WTC11 (cell line): ENCODE measurements at places on chromosomes 4 and X.

- DNase-seq: no peak
These were observed 13.9 kb downstream of the PPP2R2C start for GRCh38 chr4:6458528-6458927.

- DNase-seq: no peak
These were observed 3.6 kb upstream of the CENPE start for GRCh38 chr4:103201724-103202123.

GRCh38 chrX:148785256-148785655 is 284.8 kb downstream of the AFF2 start:
- no peak for DNase-seq

DNA sequence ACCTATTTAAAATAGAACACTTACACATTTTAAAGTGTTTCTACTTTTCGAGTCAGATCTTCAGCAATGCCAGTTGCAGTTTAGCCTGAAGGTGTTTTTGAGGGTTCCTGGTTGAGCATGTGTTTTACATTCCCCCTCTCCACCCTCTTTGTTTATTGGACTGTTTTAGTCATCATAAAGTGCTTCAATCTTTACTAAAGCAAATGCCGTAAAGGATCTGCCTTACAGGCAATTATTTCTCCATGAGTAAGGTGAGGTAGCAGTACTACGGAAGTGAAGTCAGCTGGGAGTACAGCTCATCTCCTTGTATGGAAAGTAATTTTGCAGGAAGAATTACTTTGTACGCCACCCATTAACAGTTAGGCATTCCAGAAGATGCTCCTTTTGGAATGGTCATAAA is 36.9 kb downstream of the PDLIM5 start:
- DNase-seq: no peak

DNA sequence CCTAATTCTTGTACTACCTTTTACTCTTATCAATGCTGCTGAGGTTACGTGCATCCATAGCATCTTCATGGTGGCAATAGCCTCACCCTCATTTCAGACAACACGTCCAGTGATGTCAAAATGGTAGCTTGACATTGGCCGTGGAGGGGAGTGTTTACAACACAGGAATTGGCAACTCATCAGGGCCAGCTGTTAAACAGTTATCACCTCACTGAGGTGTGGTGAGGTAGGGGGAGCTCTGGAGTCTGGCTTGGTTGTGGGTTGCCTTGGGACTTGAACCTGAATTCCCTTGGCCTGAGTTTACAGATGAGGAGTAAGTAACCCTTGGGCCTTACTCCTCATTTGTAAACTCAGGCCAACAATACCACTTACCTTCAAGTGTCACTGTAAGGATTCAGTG is 10.4 kb downstream of the SASH3 start:
- no peak for DNase-seq
